ENCODE measurements at places on chromosomes 6 and 20.

- no peak for DNase-seq
These were observed 203.3 kb upstream of the LAMP5 start for GRCh38 chr20:9311132-9311531.

DNA sequence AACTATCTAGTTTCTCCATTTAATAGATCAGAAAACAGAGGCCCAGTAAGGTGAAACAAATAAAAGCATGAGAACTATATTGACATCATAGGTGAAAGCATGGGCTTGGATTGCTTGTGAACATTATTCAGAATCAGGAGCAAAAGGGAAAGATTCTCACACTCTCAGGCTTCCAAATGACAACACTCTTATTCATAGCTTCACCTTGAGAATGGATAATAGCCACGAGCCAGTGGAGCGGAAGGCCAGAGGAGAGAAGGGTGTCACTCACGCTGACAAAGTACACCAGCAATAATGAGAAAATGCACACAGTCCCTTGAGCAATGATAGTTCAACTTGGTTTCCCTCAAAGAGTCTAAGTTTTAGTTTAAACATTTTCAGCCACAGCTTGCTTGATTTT, 339.0 kb downstream of the TPBG start:
- DNase-seq, result no peak

DNA sequence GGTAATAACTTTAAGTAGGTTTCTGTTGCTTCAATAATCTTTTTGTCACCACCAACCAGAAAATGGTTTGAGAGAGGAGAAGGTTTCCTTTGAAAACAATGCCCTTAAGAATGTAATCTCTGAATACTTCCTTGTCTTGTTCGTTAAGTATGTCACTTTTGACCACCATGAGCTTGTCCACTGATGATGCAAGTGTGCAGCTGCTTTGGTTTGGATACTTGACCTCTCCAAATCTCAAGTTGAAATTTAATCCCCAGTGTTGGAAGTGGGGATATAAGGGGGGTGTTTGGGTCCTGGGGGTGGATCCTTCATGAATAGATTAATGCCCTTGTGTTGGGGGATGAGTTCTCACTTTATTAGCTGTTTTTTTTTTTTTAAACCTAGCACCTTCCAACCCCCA, 985.4 kb downstream of the EPHA7 start:
- no peak for DNase-seq

DNA sequence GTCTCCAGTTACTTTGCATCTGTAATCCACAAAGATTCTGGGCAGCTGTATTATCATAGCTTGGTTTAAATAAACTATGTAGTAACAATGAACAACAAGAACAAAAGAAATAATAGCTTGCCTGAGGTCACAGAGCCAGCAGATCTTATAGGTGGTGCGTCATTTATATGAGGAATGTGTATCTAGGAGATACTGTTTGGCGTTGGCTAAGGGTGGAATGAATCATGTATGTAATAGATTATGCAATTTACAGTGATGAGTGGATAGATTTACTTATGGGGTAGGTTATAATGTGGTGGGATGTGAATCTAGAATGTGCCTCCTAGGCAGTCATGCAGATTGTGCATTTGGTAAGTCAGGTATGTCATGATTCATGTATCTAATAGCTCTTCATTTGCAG, 42.8 kb downstream of the HNF4A start:
- DNase-seq, result no peak

GRCh38 chr6:14921170-14921569, 324.7 kb upstream of the JARID2 start:
- DNase-seq, result no peak

- no peak for DNase-seq
These were observed 7.3 kb upstream of the GPR63 start for GRCh38 chr6:96844530-96844929.

DNA sequence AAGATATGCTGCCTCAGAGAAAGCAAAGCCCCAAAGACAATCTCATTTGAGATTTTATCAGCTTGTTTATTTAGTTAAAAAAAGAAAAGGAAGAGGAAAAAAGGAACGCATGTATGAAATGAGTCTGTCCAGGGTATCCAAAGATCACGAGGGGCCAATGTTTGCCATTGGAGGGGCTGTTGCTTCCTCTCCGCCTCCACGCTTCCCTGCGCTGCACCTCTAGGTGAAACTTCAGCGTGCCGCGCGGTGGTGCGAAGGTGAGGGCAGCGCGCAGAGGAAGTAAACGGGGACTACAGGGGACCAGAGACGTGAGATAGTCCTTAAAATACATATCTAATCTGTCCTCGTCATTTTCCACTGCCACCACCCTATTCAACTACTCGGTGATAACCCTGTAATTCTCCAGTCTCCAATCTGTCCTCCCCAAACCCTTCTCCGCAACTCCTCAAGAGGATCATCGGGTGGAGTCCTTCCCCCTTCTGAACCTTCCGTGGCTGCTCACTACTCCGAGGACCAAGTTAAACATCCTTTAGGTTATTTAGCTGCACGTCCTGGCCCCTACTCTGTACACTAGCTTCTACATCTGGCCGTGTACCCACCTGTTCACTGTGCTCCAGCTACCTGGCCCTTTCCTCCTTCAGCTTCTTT, 1.1 kb upstream of the DCBLD1 start:
- no peak for DNase-seq

- peak; percentile 85 for DNase-seq
These were observed at the start of the genes PSMA7 and SS18L1 for GRCh38 chr20:62143081-62143956. TSS of gene PSMA7 (minus strand) at chr20:62143394. CDS start at chr20:62143303, 91 bp downstream. TSS of gene SS18L1 (plus strand) at chr20:62143769. CDS start at chr20:62143821, 52 bp downstream.

GRCh38 chr20:19966840-19967239, 50.3 kb upstream of the NAA20 start:
- DNase-seq, result no peak

DNA sequence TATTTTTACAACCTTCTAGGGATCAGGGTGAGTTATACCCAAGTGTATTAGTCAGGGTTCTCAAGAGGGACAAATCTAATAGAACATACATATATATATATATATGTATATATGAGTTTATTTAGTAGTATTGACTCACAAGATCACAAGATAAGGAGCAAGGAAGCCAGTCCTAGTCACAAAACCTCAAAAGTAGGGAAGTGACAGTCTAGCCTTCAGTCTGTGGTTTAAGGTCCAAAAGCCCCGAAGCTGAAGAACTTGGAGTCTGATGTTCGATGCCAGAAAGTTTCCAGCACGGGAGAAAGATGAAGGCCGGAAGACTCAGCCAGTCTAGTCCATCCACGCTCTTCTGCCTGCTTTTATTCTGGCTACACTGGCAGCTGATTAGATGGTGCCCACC, 632.7 kb upstream of the AGPAT4 start:
- DNase-seq, result no peak

- DNase-seq, result no peak
These were observed 46.9 kb downstream of the TMEM200A start for GRCh38 chr6:130412556-130413290.

- no peak for DNase-seq
These were observed 556 bp downstream of the NKX2-4 start for GRCh38 chr20:21396599-21397340.

DNA sequence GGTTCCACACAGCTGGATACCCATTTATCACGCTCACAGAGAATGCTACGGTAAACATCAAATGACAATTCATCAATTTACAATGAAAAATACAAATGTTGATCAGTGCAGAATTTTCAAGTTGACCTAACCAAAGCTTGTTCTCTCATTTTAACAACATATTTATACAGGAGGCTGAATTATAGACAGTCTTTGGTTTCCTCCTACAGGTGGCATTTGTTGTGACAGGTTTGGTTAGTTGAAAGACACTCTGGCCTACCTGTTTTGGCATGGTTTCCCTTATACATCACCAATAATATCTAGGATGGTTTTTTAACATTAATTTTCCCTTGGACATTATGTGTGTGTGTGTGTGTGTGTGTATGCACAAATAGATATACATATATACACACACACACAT, 642.5 kb upstream of the MMS22L start:
- no peak for DNase-seq

GRCh38 chr6:1426416-1426815, 37.0 kb downstream of the FOXF2 start:
- no peak for DNase-seq

- no peak for DNase-seq
These were observed 190.2 kb downstream of the COL9A1 start for GRCh38 chr6:70112716-70113115.

GRCh38 chr6:149459761-149460160, 25.1 kb downstream of the ZC3H12D start:
- no peak for DNase-seq

GRCh38 chr6:11323666-11324452, 91.4 kb upstream of the NEDD9 start:
- no peak for DNase-seq

GRCh38 chr20:21301940-21302663, 1.0 kb upstream of the XRN2 start:
- no peak for DNase-seq

DNA sequence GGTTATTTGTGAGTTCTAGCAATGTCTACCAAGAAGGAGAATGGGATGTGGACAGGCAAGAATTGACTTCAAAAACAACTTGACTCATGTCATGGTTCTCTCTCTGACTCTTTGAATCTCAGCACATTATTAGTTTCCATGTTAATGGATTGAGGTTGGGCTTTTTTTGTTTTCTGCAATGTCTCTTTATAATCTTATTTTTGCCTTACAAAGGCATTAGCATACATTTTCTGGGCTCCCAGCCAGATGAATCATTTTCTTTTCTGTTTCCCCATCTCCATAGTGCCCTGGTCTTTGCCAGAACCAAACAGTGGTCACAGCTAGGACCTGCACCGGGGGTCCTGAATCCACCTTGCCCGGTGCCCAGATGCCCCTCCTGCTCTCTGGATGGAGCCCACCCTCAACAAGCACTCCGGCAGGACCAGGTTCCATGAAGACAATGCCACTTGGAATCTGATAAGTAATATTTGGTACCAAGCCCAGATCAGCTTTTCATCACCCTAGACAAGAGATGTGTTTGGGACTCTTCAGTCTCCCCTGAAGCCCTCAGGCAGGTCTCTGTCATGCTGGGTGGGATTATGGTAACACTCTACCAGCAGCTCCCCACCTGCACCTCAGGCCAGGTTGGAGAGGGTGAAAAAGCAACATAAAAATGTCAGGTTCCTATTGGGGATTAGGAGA, 266.7 kb upstream of the SULF2 start:
- no peak for DNase-seq

- DNase-seq, result no peak
These were observed 86.6 kb upstream of the STXBP5 start for GRCh38 chr6:147117580-147117979.

GRCh38 chr6:137650720-137651119, 156.5 kb upstream of the OLIG3 start:
- DNase-seq, result no peak

- DNase-seq, result peak; percentile 77
These were observed 3.3 kb upstream of the RAET1G start for GRCh38 chr6:149925974-149926777.

GRCh38 chr20:40966103-40966502, 62.5 kb upstream of the TOP1 start:
- DNase-seq, result no peak

DNA sequence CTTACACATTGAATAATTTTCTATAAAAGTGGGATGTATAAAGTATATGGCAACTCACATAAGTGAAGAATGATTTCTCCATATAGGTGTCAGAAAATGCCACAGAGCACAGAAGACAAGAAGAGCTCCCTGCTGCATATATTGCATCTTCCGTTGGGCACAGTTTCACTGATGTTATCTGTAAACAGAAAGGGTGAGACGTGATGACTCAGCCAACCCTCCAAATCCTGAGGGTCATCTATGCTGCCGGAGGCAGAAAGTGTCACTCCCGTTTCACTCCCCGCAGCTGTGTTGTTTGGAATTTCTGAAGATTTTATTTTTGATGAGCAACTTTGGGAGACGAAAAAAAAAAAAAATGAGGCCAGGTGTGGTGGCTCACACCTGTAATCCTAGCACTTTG, 644.1 kb downstream of the C6orf118 start:
- no peak for DNase-seq

- DNase-seq, result no peak
These were observed 396.6 kb upstream of the GJE1 start for GRCh38 chr6:141736104-141736503.

DNA sequence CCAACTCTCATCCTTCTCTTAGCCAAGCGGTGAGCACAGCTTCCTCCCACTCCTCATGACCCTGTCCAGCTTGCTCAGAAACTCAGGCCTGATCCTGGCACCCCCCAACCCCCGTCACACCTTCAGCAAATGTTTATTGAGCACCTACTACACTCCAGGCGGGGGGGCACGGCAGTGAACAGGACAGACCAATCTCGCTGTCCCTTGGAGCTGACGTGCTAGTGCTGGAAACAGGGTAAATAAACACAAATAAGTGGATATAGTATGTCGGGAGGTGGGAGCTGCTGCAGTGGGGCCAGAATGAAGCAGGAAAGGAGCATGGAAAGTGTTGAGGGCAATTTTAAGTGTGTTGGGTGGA, 7.4 kb upstream of the SPDEF start:
- DNase-seq, result no peak

DNA sequence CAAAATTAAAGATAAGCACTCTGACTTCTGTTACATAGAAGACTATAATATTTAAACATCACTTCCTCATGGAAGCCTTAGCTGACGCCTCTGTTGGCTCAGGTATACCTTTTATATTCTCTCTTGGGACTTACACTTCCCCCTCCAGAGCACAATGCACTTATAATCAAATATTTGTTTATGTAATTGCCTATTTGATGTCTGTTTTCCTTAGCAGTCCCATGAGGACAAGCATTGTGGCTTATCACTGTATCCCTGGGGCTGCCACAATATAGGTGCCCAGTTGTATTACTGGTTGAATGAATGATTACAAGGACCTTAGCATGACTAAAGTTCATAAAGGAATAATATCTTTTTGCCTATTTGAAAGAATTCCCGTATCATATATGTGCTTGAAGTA, 186.7 kb upstream of the VGLL2 start:
- DNase-seq, result no peak

- DNase-seq, result no peak
These were observed 887 bp upstream of the NSFL1C start for GRCh38 chr20:1467355-1468116.

GRCh38 chr6:3310703-3311102, 52.0 kb downstream of the PSMG4 start:
- DNase-seq, result no peak

DNA sequence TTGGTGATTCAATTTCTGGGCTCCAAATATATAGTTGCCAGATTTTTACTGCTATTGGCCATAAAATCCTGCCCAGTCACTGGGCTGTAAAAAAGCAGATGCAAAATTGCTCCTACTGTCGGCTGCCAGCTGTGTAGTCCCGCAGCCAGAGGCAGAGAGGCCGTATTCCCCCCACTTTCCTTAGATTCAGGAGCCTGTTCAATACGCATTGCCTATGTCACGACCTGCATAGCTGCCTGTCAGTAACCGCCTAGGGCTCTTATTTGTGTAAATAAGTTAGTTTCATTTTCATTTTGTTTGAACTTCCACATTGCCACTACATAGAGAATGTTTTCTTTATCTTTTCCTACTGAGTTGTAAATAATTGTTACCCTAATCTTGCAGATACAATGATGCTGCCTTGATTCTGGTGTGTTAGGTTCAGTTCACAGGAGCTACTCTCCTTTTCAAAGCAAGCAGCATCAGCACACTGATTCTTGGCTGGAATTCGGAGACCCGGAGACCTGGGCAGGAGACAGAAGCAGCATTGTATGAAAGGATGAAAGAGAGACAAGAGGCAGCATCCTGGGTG, 46.0 kb upstream of the UST start:
- DNase-seq, result peak; percentile 25
